ENCODE measurements at places on chromosomes 6 and 20.

DNA sequence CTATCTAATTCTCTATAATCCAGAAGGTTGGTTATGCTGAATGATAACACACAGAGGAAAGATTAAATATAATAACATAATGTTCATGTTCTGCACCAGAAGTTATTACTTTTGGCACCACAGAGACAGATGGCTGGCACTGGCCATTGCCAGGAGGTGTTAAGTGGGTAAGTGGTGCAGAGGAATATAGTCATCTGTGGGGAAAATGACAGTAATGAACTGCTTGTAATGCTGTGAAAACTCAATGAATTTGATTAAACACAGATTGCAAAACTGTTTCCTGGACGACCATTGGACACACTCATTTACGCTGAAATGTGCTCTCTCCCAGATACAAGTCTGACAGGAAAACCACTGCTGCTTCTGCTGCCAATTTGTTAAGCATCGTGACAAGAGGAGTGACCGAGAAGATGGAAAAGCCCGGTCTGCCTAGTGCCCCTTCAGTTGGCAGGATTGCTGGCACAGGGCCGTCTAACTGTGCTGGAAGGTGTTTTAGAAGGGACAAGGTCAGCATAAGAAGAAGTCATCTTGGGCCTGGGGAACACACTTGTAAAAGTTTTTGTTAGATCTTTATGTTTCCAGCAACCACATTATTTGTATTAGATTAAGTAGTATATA lies 567.4 kb downstream of the CBLN4 start:
- DNase-seq: no peak

DNA sequence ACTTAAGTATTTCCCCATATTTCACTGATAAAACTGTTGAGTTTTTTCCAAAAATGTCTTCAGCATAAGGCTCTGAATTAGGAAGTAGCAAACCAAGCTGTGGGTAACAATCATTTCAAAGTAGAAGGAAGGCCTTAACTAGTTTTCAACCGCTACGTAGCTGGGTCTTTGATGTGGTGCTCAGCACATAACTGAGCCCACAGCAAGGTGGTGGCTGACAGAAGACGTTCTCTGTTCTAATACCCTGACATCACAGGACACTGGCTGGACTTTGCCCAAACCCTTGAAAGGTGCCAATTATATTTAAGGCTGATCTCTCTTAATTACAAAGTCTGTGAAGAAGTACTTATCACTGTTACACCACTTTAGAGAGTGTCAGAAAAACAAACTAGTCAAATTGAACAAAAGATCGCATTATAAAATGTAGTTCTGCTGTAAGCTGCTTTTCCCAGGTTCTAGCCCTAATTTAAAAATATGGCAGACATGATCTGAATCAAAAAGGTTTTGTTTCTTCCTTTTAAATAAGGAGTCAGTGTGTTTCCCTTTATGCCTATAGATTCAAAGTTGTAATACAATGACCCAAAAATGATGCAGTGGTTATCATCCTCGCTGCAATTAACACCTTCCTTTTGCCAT lies 26.7 kb downstream of the MAN1A1 start:
- DNase-seq: no peak

DNA sequence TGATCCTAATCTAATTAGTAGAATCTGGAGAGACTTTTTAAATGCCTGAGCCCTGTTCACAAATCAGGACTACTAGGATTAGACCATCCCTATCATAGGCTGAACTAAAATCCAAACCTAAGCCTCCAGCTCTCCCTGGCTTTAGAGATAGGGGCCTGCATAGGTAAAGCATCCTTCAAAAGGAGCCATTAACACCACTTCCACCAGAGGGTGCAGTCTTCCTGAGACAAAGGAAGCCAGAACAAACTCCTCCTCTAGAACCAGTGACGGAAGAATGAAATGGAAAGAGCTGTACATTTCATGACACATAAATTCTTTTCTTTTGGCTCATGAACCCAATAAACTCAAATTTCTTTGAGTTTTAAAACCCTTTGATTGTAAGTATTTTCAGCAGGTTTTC lies 291.2 kb upstream of the ADGRB3 start:
- DNase-seq: peak; percentile 44

GRCh38 chr20:6582449-6582848 lies 185.0 kb upstream of the BMP2 start:
- no peak for DNase-seq
